ENCODE measurements at places on chromosomes 1 and 21.
A peak's percentile ranks its signal among the peaks of the same experiment; 100 is the strongest.

GRCh38 chr1:173276922-173277800, 70.0 kb upstream of the TNFSF4 start:
- no peak for DNase-seq

DNA sequence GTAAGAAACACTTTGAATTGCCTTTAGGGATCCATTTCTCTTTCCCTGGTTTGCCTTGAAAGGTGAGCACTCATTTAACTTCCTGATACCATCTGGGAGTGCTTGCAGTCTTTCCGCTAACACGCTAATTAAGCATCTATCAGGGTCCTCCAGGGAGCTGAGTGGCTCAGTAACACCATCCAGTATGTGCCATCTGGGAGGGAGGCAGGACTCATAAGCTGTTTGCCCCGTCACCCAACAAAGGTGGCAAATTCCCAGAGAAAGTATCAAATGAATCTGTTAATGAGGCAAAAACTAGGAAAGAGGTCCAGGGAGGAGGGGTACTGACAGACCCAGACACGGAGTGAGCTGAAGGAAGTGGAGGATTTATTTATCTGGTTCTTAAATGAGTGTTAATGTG, 430.9 kb downstream of the HLX start:
- no peak for DNase-seq

DNA sequence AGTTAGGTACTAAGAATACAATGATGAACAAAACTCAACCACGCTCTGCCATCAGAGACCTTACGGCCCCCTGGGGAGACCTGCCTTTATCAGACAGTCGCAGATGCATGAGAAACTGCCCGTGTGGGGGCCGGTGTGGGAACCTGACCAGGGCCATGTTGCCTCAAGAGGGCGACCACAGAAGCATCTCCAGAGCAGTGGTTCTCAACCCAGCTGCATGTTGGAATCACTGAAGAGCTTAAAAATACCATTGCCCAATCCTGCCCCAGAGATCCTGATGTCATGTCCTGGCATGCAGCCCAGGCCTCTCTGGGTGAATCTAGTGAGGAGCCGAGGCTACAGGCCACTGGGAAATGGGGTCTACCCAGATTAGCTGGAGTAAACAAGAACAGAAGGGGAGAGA, 108.7 kb downstream of the PRDM2 start:
- DNase-seq = no peak

GRCh38 chr1:27009601-27010197, 3.0 kb downstream of the TENT5B start:
- no peak for DNase-seq

GRCh38 chr21:43307677-43308070, 119.3 kb downstream of the SIK1 start:
- DNase-seq = no peak

GRCh38 chr1:83103341-83103740, 895.6 kb downstream of the TTLL7 start:
- DNase-seq = no peak

DNA sequence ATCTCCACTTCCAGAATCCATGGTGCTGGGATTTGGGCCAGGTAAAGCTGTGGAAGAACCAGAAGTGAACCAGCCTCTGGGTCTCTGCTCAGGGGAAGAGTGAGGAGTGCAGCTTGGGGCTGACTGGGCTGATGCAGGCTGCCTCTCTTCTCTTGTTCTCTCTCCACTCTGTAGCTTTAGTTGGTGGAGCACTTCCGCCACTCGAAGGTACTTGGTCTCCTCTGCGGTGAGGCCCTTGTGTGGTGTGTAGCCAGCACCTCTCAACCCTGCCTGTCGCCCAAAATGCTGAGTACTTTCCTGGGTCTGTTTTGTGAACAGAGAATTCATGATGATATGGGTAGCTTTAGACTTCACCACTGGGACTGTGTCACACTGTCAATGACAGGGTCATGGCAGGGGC, 63.2 kb downstream of the URB2 start:
- DNase-seq = no peak

GRCh38 chr1:25905680-25906643, at the start of gene STMN1:
Gene STMN1, minus strand, starts transcription at chr1:25906419. Its CDS starts 1,743 bp downstream, at chr1:25904676.
- no peak for DNase-seq

DNA sequence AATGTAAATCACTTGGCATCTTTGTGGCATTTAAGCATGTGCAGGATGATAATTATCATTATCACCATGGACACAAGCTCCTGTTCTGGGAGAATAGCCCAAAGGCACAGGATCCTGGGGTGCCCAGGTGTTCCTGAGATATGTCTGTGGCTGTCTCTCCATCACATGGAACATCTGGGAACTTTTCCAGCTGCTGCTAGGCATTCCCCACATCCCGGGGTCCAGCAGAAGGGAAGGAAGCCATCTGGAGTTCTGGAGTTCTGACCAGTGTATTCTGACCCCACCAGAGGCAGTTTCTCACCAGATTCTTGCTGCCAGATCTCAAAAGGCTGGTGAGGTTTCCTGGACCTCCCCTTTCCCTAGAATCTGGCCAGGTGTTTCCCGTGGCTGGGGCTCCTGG, 259.7 kb upstream of the VAMP3 start:
- DNase-seq = no peak

DNA sequence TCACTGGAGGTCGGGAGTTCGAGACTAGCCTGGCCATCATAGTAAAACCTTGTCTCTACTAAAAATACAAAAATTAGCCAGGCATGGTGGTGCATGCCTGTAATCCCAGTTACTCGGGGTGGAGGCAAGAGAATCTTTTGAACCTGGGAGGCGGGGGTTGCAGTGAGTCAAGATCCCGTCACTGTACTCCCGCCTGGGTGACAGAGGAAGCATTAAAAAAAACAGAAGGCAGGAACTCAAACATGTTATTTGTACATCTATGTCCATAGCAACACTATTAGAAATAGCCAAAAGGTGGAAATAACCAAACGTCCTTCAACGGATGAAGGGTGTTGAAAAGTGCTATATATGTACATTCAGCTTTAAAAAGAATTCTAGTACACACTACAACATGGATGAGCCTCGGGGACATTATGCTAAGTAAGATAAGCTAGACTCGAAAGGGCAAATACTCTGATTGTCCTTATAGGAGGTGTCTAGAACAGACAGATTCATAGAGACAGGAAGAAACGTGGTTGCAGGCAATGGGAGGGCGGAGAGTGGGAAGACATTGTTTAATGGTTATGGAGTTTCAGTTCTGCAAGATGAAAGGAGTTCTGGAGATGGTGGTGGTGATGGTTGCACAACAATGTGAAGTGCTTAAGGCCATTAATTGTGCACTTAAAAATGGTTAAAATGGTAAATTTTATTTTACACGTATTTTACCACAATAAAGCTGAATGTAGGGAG, 19.2 kb downstream of the NLRP3 start:
- DNase-seq = no peak

- DNase-seq = no peak
Measured at GRCh38 chr1:157170677-157171515, 32.7 kb upstream of the ETV3 start.

DNA sequence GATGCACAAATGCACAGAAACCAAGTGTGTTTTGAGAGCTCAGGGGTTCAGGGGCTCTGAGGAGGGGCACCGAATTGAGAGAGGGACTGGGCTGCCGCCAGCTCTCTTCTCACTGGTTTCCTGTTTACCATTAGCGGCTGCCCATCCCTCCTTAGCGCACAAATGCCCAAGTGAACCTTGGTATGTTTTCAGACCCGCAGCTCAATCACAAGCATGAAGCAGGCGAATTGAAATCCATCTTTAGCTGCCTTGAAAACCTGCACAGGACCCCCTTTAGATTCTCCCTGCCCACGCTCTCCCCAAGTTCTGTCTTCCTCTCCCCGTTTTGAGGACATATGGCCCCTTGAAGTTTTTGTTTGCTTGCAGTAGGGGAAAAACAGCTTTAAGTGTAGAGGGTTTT, 61.1 kb upstream of the ACOT11 start:
- no peak for DNase-seq

GRCh38 chr1:157270705-157271274, 132.6 kb upstream of the ETV3 start:
- no peak for DNase-seq

DNA sequence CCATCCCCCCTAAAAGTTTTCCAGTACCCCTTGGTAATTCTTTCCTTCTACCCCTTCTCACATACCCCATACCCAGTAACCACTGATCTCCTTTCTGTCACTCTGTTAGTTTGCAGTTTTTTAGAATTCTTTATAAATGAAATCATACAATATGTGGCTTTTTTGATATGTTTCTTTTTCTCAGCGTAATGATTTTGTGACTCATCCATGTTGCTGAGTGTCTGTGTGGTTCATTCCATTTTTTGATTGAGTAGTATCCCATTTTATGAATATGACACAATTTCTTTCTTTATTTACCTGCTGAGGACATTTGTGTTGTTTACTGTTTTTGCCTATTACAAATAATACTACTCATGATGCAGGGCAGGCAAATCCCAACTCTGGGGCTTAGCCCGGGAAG, 1605.3 kb downstream of the BRINP3 start:
- no peak for DNase-seq

DNA sequence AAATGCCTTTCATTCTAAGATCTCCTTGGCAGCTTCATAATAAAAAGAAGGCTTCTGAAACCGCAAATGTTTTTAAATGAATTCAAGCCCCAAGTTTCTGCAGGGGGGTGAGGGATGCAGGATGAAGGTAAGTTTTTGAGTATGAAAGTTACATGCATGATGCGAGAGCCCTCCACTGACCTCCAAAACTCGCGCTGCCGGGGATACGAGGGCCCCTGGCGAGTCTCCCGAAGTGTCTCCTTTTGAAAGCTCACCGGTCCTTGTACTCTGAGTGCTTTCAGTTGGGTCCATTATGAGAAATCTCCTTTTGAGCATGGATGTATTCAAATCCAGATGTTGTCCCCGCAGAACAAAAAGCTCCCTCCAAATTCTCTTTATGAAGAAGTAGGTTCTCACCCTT, 18.9 kb upstream of the ZC3H12A start:
- no peak for DNase-seq

- DNase-seq = no peak
Measured at GRCh38 chr1:30884723-30885122, 23.8 kb downstream of the SDC3 start.

DNA sequence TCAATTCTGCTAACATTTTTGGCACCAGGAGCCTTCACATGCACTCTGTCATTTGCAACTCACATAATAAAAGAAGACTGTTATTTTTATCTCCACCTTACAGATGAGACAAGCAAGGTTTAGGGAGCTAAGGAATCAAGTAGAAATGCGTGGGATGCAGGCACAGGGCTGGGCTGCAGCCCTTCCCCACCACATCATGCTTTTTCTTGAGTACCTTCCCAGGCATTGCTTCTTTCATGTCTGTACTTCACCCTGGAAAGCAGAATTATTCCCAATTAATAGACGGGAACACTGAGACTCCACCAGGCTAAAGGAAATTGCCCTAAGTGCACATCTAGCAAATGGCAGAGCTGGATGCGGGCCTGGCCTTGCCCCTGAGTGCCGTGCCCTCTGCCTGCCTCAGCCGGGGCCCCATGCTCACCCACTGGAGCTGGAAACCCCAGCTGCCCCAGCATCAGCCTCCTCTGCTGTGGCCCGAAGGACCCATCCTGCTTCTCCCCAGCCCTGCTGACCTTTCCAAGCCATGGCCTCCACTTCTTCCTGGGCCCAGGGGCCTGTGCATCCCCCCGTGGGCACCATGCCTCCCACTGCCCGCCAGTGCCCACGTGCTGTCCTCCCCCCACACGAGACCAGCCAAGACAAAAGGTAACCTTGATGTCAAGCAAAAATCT, 257.5 kb downstream of the TOMM20 start:
- no peak for DNase-seq

- DNase-seq = no peak
Measured at GRCh38 chr1:163604896-163605295, 283.1 kb downstream of the NUF2 start.

GRCh38 chr1:230679192-230679591, 34.7 kb downstream of the AGT start:
- DNase-seq = no peak

DNA sequence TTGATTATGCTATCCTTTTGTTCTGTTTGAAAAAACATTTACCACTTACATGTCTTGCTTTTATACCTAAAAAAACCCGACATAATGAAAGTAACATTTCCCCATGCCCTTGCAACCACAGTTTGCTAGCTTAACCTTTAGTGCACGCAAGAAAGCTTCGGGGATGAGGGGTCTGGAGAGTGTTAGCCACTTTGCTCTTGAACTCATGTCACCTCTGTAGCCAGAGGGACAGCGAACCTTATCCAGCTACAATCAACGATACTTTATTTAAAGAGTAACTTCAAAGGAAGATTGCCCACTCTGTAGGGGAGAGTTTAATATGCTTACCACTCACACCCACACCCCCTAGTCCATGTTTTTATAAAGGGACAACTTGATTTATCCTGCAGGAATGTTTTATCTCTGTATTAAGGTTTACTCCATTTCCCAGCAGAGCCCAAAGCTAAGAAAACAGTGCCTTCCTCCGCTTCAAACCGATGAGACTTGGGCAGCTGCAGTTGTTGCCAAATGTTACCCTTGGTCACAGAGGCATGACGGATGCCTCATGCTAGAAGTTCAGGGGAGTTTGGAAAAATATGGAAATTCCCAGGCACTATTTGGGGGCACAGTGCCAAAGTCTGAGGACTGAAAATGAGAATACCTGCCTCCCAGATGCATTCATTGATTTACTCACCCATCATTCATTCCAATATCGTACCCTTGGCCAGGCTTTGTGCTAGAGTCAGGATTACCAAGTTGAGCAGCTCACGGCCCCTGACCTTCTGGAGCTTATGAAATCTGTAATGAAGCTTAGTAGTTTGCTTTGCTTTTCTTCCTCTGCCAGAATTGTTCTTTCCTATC, 61.4 kb upstream of the VCAM1 start:
- peak; percentile 94 for DNase-seq

DNA sequence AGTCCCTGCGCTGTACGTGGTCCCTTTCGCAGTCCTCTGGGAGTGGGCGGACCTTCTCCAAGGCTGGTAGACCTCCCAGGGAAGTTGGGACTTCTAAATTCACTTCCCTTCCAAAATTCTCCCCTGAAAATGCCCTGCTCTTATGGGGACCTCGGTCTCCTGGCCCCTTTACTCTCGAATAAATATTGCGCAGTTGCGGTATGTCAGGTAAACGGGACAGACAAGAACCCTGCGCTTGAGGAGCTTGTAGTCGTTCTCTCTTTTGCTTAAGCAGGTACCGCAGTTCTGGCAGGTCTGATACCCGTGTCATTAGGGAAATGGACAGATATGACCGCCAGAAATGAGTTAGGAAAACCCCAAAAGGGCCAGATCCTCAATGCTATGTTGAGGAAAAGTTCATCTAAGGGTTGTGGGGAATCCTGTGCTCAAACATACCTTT, 561 bp downstream of the KIF2C start:
- no peak for DNase-seq

DNA sequence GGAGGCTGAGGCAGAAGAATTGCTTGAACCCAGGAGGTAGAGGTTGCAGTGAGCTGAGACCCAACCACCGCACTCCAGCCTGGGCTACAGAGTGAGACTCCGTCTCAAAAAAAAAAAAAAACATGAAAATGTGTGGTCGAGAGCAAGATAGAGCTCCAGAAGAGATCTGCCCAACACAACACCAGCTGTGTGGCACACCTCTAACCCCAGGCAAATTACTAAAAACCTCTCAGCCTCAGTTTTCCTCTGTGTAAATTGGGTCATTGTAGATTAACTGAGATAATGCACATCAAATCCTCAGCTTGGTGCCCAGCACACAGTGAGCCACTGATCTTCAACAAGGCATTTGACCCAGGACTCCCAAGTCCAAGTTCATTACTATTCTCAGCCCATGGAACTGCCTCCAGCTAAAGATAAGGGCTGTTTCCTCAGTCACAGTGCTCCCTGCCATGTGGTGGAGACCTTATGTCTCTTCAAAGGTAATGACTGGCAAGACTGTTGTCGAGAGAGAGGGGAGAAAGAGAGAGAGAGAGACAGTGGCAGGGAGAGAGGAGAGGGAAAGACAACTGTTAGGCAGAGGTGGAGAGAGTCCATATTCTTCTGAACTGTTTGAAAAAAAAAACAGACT, 58.1 kb downstream of the PTP4A2 start:
- no peak for DNase-seq

GRCh38 chr1:219806020-219806419, 122.3 kb downstream of the SLC30A10 start:
- no peak for DNase-seq
